Hematopoietic multipotent progenitor cell treated with erythropoietin and hydrocortisone succinate and interleukin-3 and kit ligand, for 4 days (in vitro differentiated cells): ENCODE measurements at places on chromosomes 2 and 18.

DNA sequence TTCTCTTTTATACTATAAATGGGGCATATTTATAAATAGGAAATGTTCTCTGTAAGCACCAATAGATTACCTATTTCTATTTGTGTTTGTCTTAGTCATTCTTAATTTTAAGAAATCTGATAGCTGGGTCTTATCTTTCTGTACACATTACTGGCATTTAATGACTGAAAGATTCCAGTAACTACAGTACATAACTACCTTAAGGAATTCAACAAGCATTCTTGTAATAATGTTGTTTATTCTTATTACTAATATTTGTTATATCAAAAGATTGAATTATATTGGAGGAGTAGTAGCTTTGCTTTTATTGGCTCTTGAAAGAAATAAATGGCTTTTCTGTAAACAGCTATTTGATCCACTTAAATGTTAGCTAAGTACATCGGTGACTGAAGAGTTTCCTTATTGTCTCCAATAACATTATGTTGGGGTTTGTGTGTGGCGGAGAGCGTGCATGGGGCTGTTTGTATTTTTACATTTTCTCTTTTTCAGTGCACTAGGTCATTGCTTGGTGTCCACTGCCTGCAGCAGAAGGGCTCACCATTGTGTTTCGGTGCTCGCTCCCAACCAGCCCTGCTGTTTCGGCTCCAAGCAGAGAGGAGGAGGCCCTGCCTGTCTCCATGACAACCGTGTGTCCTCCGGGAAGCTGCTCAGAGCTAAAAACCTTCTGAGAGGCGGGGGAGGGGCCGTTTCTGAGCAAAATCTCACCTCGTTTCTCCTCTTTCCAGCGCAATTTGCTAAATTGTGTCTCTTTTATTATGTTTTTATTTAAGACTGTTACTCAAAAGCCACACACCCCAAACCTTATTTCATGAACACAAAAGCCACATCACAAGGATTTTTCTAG, 112.5 kb upstream of the SLC38A11 start:
- DNase-seq, result peak; percentile 24

DNA sequence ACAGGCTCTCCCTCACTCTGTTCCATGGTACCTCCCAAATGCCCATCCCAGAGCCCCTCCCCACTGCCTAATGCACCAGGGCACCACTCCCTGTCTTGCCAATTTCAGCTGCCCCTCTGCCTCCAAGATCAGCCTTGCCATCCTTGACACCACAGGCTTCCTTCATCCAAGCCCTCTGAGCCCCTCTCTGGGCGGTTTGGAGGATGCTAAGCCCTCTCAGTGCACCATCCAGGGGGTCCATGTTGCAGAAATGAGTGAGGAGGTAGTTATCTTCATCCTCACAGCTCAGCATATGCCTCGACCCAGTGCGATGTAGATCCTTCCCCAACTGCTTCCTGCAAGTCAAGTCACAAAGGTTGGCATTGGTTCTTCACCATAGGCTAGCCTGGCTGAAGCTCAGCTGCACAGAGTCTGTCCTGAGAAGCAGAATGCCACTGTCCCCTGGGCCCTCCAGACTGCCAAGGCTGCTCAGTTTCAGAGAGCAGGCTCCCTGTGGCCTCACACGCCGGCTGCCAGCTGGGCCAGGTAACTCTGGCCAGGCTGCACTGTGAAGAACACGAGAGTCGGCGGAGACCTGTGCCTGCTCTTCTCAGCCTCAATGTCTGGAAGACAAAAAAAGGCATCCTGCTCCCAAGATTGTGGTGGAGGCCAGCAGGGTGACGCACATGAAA, 9.9 kb upstream of the MAP3K2 start:
- DNase-seq, result no peak

DNA sequence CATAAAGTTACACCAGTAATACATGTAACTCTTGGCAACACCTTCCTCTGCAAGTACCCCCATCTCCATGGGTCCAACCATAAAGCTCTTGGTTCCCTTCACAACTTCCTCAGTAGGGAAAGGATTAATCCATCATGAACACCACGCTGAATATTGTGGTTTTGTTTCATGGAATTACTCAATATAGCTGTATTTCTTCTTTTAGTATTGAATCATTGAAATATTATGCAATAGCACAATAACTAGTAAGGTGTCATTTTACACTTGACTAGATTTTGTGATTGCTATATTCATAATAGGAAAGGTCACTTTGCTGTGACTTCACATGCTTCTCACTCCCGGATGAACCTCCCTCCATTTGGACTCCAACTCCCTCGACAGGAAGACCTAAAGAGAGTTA, 29.7 kb upstream of the PID1 start:
- no peak for DNase-seq

DNA sequence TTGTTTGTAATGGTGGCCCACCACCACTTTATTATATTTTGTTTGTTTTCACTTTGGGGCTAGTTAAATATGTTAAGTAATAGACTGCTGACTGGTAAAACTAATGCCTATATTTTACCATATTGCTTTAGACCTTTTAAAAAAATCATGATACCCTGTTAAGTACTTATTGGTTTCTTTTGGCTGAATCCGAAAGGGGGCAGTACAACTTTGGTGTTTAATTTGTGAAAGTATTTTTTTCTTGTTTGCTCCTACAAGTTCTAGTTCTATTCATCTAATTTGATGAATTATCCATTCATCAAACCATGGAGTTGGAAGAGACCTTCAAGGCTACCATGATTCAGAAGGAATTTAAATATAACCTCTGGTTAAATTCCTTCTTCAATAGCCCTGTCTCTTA, 147.0 kb downstream of the MBD5 start:
- DNase-seq, result no peak

- peak; percentile 13 for DNase-seq
These were observed 158.2 kb downstream of the STK39 start for GRCh38 chr2:168089200-168089599.

GRCh38 chr2:84800194-84800805, 80.6 kb downstream of the TRABD2A start:
- no peak for DNase-seq

DNA sequence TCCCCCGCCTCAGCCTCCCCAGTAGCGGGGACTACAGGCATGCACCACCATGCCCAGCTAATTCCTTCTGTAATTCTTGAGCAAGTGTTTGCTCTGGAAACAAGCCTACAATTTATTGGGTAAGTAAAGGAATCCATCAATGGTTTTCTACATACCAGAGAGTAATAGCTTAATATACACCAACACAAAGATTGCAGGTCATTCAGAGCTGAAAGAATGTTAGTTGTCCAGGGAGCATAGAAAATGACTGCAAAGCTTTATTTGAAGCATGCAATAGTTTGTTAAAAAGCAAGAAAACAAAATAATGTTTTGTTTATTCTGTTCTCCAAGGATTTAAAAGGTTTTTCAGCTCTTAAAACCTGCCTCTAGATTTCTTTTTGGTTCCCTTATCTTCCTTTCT, 5.6 kb downstream of the IDH1 start:
- DNase-seq, result no peak

DNA sequence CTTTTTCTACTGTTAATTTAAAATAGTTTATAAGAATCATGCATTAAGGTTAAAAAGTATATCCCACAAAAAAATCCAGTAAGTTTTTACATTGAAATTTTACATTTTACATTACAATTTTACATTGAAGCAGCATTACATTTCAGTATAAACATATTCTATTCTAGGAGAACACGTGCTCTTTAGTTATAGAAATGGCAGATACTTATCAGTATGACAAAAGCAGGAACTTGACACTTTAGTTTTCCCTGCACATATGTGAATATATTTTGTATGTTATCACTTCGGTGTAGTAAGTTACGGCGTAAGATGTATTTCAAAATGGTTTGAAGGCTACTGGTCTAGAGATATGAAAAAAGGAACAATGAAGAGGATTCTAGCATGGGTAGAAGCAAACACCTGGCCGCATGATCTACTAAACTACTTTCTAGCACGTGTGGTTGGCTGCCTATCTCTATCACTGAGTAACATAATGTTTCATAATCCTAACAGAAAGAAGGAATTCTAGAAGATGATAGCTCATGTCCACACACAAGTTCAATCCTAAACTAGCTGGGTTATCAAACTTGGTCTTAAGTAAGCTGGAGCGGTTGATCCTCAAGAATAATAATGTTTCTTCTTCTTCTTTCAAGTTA, 5.4 kb downstream of the IMMT start:
- DNase-seq, result peak; percentile 62

DNA sequence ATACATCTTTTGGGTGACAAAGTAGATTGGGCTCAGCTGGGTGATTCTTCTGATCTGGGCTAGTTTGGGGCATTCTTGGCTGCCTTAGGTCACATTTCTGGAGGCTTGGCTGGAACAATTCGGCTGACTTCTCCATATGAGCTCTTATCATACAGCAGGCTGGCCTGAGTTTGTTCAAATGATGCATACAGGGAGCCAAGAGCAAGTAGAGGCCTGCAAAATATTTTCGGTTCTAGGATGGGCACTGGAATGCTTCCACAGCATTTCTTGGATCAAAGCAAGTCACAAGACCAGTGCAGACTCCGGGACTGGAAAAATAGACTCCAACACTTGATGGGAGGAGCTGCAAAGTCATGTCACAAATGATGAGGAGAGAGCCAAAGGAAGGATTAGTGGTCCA, 98.4 kb downstream of the SCG2 start:
- no peak for DNase-seq

GRCh38 chr18:32730620-32731091, 42.2 kb downstream of the KLHL14 start:
- peak; percentile 4 for DNase-seq

DNA sequence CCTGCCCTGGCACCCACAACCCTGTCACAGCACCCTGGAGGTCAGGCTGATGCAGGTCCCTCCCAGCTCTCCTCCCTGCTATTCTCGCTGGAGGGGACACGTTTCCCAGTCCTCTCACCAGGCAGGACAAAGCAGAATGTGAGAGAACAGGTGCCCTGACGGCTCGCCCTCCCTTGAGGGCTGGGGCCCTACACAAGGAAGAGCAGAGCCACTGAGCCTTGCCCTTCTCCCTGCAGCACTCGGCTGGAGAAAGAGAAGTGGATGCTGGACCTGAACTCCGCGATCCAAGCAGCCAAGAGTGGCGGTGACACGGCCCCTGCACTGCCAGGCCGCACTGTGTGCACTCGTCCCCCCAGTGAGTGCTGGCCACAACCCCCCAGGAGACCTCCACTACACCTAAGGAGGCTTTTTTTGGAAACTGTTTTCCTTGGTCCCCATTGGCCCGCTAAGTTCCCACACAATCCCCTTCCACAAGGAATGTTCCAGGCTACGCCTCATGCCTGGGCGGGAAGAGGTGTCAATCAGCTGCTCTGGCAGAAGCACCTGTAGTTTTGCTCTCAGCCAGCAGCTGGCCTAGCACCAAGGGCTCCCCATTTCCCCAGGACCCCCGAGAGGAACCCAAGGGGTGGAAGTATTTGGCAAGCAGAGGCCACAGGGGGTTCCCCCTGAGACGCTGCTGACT, 17.4 kb downstream of the STK25 start:
- DNase-seq, result no peak

DNA sequence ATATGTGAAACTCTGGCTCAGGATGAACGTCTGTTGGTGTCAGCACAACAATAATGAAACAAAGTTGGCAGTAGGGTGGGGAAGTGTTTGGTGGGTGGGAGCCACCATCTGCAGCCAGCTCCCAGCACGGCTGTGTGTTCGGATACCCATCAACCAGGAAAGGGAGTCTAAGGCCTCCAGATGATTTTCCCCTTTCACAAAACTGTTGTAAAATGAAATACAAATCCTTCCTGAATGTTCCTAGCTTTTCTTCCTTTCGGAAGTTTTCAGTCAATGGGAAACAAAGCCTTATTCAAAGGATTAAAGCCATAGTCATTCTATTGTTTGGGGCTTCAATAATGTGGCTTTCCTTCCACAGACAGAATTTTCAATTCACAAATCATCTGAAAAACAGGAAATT, 14.5 kb upstream of the DARS1 start:
- no peak for DNase-seq

DNA sequence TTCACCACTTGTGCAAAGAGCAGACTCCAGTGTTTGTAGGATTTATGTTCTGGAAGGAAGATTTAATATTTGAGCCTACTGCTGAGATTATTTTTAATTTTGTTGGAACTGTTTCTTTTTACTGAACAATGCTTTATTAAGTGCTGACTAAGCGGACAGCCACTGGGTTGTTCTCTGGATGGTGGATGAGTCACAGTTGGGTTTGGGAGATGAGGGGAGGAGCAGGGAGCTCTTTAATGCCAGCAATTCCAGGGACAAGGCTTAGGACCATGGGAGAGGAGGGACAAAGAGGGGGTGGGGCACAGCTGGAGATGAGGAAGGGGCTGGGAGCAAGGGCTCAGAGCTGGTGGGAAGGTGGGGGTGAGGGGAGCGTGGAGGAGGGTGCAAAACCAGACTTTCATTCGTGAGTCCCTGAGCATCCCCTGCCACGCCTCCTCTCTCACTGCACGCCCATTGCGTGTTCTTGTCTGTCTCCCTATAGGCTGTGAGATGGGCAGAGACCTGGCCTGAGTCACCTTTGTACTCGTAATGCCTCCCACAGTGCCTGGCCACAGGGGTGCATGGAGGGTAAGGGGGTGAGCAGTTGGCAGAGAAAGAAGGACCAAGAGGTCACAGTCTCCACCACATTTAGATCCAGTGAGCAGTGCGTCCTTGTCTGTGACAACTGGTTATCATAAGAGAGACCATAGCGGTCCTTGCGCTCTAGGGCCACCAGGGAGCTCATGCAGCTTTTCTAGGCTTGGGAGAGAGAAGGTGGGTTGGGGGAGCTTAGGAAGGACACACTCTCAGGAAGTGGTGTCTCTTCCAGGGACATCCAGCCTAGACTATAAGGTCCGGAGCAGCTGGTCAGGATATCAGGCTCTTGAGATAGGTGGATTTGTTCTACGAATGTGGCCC, 18.4 kb downstream of the SLC4A3 start:
- DNase-seq, result no peak
